ENCODE measurements at places on chromosomes 2 and 18.
A peak's percentile ranks its signal among the peaks of the same experiment; 100 is the strongest.

DNA sequence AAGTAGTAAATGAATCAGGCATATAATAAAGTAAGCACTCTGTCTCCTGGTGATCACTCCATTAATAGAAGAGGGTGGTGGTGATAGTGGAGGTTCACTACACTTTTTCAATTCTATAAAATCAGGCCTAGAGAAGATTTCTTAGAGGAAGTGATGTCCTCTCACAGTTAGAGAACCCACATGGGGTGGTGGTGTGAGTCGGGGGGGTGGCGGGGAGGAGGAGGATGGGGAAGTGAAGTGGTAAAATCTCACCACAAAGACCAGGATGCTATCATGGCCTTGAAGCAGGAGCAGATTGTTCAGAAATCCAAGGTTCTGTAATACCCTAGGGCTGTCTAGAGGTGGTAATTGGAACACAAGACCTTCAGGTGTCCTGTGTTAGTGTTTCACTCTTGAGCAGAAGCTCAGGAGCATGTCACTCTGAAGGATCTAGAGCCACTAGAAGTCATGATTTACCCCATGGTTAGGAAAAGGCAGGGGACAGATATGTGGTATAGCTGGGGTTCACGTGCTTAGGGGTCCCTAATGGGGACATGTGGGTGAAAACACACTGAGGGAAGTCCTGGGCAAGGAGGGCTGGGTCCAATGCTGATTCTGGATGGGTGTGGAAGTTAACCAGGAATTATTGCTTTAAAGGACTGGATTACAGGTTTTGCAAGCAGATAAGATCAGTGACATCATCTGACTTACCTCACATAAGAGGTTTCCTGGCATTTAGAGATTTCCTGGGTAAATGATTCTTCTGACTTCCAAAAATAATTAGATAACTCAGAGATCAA is 31.0 kb downstream of the RNF125 start:
- no peak for DNase-seq

GRCh38 chr2:241228860-241229516 is 40.5 kb downstream of the ANO7 start:
- DNase-seq = no peak

DNA sequence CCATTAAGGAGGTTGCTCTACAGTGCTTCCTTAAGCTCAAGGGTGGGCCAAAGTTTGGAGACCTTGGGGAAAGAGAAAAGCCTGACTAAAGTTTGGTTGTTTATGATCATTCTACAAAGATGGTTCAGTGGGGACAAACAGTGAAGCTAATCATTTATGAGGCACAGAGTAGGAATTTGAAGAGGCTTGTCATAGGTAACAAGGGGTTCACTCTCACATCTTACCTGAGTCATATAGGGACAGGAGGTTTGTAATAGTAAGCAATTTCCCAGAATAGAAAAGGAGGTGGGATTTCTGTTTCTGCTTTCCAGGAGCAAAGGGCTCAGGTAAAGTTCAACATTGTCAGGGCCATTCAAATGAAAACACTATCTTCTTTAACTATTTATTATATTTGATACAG is 787.9 kb downstream of the CPS1 start:
- DNase-seq = no peak

DNA sequence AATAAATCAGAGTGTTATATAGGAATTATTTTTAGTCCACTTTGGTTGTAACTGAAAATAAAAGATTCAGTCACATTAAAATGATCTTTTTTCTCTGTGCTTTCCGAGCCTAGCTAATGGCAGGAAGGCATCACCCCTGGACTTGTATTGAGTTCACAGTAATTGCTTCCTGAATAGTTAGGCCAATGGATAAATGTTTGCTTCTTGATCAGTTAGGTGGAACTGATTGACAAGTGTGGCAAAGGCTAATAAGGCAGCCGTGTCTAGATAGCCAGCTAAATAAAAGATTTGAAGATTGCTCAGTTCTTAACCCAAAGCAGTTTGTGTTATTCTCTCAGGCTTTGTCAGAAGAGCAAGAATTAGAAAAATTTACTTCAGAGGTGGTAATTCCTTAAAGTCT is 20.8 kb downstream of the FAM171B start:
- no peak for DNase-seq

DNA sequence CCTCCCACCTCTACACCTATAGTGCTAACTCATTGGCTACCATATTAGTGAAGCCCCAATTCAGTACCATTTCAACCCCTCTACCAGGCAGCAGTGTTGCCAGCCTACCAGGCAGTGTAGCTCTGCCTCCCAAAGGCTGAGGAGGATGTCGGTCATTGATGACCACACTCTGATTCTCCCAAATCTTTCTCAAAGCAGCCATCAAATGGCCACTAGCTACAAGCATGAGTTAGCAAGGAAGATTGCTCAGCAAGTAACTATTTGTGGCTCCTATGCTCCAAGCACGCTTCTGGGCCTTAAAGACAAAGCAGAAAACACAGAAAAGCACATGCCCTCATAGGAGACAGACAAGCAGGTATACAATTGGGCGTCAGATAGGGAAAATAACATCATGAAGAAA is 42.7 kb upstream of the AFF3 start:
- DNase-seq = no peak

DNA sequence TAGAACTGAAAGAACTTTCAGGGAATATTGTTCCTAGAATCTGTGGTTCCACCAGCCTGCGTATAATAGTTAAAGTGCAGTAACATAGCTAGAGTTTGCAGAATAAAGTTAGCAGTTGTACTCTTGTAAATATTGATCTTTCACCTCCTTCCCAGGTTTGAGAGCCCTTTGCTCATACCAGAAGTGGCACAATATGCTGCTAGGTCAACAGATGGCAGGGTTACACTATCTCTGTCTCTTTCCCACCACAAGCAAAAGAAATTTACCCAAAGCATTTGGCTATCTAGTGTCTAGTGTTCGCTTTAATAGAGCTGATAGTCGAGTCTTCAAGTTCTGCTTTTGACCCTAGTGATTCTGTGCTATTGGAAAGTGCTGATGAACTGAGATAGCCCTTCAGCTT is 119.0 kb upstream of the KLHL14 start:
- DNase-seq = no peak

DNA sequence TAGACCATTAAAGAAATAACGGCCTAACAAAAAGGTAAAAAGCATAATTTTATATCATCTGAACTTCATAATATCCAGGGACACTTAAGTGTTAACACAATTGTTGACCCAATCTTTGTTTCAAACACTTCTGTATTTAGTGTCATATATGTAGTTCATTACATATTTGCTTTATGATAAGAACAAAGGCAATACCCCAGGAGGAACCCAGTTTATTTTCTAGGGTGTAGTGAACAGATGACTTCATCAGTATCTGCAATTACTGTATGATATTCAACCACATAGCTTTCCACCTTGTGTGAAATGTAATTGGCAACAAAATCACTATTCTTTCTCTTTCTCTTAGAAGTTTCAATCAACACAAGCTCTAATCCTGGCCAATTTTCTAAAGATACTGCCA is 177.8 kb downstream of the SLC39A10 start:
- DNase-seq = no peak

GRCh38 chr18:62329691-62330454 is 4.8 kb downstream of the TNFRSF11A start:
- DNase-seq = peak; percentile 78

GRCh38 chr2:33291278-33292013 is 185.0 kb upstream of the RASGRP3 start:
- DNase-seq = peak; percentile 24

DNA sequence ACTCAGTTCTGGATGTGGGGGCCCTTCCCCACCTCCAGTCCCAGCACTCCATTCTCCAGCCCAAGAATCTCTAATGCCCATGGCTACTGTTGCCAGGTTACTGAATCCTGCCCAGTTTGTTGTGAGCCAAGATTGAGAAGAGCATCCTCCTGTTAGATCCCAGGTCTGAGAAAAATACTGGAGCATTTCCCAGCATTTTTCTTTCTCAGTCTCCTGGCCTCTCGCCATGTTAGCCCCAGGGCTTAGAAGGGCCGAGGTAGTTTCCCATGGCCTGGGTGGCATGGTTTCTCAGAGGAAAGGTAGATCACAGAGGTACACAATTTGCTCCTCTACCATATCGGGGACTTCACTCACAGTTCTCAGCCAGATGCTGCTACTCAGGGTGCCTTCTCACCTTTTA is 135.7 kb downstream of the OTX1 start:
- DNase-seq = no peak

DNA sequence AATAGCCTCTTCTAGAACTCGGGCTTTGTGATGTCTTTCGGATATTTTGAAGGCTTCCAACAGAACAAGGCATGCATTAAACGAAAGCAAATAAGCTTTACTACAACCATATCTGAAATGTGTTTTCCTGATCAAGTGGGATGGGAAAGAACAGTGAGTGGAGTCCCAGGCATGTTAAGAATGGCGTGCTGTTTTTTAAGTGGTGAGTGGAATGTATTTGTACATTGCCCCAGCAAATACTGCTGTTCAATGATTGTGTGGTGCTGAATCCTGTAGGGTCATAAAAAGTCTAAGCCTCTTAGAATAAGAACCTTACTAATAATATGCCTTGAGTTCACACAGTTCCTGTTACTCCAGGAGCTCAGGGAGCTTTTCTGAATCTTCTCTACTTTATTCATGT is 52.5 kb downstream of the POMC start:
- DNase-seq = peak; percentile 30

DNA sequence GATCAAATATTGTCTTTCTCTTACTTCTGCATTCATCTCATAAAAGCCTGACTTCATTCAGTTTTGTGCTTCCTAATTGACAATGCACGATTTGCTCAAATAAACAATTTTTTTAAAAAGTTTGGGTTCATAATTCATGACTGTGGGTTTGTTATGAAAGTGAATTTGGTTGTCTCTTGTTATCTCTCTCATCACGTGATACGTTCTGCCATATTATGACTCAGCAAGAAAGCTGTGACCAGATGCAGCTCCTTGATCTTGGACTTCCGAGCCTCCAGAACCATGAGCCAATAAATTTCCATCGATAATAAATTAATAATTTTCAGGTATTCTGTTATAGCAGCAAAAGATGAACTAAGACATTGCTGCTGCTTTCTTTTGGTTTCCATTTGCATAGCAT is 156.5 kb upstream of the LRATD1 start:
- DNase-seq = no peak

GRCh38 chr2:236672606-236673005 is 103.0 kb downstream of the ACKR3 start:
- no peak for DNase-seq

DNA sequence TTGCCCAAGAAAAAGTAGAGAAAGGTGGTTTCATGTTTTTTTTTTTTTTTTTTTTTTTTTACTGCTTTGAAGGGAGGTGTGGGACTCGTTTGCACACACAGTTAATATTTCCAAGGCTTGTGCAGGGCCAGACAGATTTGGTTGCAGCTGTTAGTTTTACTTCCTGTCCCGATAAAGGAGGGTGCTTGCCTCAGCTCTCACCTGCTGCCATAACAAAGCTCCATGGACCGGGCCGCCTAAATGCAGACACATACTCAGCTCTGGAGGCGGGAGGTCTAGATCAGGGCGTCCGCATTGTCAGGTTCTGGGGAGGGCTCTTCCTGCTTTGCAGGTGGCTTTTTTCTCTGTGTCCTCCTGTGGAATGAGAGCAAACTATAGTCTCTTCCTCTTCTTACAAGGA is 69.9 kb downstream of the ODC1 start:
- DNase-seq = no peak

- peak; percentile 90 for DNase-seq
Measured at GRCh38 chr18:5197032-5197434, at the start of gene AKAIN1. AKAIN1 (minus strand) TSS chr18:5197257; CDS start chr18:5197053, 204 bp downstream.

Measured in hepatocyte (in vitro differentiated cells).